Activated T-cell treated with anti-CD3 and anti-CD28 coated beads, Interleukin-2, amount 50 U/mL, for 24 hours (primary cell): ENCODE measurements at places on chromosomes 5 and 9.

DNA sequence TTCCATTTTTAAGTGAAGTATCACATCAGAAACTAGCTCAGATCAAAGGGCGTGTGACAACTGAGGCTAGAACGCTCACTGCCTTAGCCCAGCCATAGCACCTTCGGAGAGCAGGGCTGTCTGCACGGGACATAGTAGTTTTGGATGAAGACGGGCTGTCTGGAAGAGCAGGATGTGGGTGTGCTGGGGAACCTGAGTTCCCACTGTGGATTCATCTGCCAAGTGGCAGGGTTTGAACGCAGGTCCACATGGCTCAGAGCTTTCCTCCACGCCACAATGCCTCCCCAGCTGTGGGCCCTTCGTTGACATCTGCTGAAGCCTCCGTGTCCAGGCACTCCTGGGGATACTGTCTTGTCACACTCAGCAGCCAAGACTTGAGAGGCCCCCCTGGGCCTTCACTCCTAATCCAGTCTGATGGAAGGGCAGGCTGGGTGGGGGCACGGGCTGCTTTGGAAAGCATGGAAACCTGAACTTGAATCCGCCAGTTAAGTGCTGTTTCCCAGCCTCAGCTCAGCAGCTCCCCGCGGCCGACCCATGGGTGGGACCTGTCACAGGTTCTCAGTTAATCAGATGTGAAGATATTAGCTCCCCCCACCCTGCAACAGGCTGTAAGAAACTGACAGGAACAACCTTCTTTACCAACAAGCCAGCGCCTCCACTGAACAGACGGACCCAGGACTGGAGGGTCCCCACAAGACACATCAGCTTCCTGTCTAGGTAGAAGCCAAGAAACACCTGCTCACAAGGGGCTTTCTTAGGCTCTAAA is 228.1 kb downstream of the FANCC start:
- DNase-seq, result no peak

DNA sequence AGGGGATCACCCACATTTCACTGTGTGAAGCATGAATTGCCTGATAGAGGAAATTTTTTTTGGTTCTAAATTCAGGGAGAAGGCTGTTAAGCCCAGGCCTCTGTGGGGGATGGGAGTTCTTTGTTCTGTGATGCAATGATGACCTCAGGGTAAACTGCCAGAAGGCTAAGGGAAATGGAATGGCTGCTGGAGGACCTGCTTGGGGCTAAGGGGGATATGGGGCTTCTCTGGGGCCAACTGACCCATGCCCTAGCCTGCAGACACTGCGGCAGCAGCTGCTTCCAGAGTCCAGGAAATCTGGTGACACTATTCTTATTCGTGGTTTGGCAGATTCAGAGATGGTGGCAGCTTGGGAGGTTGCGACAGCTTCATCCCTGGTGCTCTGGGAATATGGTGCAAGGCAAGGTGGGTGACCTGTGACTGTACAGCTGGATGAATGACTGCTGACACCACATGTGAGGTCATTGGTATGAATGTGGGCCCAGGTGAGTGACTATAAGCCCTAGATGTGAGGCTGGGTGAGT is 30.3 kb downstream of the VCP start:
- DNase-seq, result no peak

DNA sequence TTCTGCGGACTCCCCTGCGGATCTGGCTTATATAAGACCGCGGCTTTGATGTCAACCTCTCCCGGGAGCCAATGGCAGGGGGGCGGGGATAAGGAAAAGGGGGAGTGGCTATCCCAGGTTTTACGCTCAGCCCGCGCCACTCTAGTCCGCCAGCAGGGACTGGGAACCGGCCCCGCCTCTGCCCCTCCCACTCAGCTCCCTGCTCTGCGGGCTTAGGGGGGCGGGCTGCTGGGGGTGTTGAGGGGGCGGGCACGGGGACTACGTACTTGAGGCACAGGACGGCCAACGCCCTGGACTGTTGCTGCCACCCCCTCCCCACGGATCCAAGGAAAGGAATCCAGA is at the start of gene HAND1:
HAND1 (minus strand) TSS at position 4 of the 342 bp plus-strand sequence. CDS start 219 bp downstream, outside the sequence.
- DNase-seq, result no peak

- DNase-seq, result peak; percentile 66
Observed at GRCh38 chr9:132160802-132161742, 786 bp upstream of the NTNG2 start.

GRCh38 chr5:73454379-73455036 is 5.9 kb upstream of the FOXD1 start:
- DNase-seq, result no peak

DNA sequence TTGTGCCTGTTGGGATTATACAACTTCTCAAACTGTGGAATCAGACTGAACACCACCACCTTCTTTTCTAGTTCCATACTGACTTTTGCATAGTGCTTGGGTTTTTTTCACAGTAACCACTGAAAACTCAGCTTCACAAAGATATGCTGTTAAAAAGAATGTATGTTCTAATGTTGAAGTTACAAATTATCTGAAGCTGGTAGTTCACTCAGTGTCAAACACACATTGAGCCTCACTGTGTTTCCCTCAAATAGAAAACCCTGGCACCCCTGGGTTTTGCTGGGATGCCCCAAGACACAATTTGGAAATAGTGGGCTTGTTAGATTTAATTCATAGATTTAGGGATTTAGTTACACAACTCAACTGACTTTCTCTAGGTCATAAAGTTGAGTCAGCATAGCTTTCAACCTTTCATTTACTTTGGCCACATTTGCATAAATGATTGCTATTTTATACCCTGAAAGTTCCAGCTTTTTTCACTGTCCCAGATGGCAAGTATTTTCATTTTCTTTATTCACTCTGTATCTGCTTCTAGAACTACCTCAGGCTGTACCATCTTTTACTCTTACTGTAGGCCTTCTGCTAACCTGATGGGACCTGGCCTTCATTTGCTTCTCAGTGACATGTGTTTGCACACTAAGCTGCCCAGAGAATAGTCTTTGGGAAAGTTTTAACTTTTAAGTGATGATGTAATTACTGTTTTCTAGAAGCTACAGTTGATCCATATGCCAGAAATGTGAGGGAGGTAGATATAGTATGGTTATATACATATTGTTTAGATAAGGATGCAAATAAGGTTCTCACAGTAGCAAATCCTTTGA is 115.1 kb downstream of the CDC42SE2 start:
- no peak for DNase-seq

GRCh38 chr5:148002451-148002850 is 61.3 kb upstream of the SPINK5 start:
- DNase-seq, result no peak

DNA sequence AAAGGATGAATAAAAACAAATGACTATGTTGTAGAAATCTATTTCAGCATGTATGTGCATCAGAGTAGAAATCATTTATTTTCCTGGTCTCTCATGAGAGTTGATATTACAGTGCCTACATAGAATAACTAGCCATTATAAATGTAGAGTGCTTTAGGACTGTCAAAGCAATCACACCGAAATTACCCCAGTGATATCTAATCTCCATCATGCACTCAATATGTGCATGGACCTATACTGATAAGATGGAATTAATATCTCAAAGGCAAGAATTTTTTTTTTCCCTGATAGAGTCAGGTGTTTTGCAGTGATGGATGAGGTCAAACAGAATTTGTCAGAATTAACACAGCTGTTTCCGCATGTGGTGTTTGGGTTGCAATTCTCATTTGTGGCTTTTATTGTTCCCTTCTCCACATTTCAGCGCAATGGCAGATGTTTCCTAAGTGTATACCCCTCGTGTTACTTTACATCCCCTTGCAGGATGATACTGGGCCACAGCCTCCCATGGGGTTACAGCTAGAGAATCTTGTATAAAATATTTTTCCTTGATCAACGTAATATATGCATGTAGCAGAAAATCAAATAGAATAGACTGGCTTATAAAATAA is 298.8 kb downstream of the RASEF start:
- DNase-seq, result no peak

GRCh38 chr9:33923079-33923478 is 106.1 kb downstream of the UBE2R2 start:
- no peak for DNase-seq

GRCh38 chr5:154038261-154038706 is 426 bp downstream of the FAM114A2 start:
- no peak for DNase-seq

DNA sequence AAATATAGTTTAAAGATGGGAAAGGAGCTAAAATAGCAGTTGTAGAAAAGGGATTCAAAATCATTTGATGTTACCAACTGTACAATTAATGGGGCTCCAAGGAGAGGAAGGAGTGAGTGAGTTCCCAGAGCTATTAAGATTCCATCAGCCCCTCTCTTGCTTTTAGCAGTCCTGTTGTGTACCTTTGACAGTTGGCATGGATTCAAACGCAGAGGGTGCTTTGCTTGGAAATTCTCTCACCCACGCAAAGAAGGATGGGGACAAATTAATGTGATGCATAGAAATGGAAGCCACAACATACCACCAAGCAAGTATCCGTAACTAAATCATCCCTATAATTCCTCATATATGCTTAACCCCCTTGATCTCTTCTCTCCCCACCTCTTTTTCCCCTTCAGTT is 461.3 kb downstream of the EBF1 start:
- DNase-seq, result no peak

DNA sequence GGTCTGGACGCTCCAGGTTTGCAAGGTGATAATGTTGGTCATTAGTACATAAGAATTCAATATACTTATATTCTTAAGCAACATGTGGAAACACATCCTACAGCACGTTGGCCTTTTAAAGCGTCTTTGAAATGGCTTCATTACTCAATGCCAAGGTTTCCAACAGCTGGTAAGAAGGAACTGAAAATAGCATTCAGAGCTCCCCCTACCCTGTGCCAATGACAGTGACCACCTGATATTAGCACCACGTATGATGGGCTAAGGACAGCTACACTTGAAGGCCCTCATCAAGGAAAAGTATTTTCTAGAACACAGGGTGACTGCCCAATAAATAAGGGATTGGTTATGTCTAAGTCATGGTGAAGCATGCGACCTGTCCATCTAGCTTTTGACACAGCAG is 9.9 kb downstream of the ZNF622 start:
- DNase-seq, result no peak

DNA sequence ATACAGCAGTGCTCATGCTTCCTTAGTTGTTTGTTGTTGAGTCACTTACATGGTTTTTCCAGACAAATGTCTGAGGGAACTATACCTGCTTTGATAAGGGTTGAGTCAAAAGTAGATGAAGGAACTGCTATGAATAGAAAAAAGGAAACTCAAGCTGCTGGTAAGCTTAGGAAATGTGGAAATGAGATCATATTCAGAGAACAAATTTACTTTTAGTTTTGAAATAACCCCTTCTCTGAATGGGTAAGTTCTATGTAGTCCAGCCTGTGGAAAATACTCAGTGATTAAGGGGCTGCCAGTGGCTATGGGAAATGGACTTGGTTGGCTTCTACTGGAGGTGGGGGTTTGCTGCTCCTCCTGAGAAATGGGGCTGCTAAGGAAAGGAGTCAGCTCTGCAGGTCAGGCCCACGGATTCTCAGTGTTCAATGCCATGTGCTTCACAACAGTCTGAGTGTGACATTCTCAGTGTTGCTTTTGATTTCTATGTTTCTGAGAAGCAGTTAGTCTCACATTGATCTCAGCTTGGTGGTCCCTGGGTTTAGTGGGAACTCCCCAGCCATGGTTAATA is 47.7 kb upstream of the GLRX start:
- DNase-seq, result peak; percentile 76

DNA sequence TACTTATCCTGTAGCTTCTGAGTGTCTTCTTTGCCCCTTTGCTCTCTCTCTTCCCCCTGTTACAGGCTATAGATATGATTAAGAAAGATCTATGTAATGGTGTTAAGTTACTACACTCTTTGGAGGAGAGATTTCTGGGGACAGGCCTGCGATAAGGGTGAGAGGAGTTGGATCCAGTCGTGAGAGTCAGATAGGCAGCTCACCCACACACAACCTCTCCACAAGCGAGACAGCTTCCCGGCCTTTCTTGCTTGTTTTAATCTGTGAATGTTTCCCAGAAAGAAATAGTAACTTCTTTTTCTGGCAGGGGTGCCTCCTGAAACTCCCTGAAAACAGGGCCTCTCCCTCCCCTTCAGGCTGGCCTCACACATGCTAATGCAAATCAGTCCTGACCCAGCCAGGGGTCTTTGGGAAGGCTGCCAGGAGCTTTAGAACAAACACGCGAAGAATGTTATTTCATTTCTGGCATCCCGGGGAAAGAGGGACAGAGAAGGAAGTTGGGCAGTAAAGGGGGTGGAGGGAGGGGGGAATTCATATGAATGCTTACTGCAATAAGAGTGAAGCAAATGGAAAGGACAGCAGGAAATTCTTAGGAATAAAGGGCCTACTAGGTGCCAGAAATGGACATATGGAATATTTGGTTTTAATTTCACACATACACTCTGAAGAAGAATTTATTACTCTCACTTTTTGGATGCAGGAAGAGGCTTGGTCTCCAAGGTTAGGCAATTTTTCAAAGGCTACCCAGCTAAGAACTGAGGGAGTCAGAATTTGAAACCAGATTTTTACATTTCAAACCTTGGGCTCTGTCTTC is 215.8 kb upstream of the TRIM32 start:
- no peak for DNase-seq

DNA sequence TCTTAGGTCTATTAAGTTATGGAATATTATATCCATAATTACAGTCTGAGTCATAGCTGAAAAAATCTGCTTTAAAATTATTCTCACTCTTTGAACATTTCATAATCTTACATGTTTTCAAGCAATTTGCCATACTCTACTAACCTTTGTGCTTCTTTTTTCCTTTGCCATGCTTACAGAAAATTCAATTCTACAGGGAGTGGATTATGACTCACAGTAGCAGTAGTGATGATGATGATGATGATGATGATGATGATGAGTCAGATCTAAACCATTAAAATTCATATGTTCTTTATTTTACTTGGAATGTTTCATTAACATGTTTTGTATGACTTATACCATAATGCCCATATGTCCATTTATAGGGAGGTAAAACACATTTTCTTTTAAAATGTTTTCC is 207.1 kb downstream of the VPS13A start:
- no peak for DNase-seq

DNA sequence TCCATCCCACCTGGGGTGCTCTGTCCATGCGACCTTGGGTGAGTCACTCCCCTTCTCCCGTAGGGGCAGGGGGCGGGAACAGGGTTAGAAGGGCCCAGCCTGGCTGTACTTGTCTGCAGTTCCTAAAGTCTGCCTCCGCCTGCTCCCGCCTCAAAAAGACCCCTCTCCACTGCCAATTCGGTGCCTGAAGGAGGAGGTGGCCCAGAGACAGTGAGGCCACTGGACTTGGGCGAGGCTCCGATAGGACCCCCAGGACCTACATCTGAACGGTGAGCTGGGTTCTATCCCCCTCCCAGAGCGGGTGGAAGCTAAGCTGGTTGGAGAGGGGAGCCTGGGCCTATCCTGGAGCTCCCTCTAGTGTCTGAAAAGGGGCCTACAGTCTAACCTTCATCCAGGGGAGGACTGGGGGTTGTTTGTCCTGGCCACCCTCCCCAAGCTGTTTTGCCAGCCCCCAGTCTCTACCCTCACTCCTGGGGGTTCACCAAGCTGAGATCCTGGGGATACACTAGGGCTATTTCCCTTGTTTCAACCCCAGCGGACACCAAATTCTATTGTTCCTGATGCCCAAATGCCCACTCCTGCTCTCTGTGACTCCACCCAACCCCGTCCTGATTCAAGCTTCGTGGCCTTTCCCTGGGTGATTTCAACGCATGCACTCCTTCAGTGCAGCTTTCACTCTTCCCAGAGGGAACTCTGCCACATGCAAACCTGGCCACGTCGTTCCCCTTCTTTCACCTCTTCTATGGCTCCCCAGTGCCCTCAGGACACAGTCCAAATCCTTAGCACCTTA is 6.1 kb upstream of the CRB2 start:
- peak; percentile 75 for DNase-seq

GRCh38 chr5:150618588-150619281 is 21.7 kb upstream of the SYNPO start:
- DNase-seq, result no peak
